Hepatic stellate cell (primary cell): ENCODE measurements at places on chromosomes 5 and 9.

DNA sequence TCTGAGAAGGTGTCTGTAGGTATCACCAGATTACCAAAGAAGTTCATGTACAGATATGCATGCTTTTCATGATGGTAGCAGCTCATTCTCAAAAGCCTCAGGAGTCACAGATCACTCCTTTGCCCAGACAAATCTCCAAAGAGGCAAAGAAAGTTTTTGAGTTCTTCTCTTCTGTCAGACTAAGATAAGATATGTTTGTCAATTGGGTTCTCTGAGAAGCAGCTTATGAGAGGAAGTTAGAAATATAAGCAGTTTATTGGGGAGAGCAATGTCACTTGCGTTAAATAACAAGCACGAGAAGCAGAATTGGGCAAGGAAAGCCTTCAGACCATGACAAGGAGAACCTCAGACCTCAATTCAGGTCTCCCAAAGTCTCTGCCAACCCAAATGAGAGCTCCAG lies 219.2 kb upstream of the KLF4 start:
- DNase-seq, result no peak

DNA sequence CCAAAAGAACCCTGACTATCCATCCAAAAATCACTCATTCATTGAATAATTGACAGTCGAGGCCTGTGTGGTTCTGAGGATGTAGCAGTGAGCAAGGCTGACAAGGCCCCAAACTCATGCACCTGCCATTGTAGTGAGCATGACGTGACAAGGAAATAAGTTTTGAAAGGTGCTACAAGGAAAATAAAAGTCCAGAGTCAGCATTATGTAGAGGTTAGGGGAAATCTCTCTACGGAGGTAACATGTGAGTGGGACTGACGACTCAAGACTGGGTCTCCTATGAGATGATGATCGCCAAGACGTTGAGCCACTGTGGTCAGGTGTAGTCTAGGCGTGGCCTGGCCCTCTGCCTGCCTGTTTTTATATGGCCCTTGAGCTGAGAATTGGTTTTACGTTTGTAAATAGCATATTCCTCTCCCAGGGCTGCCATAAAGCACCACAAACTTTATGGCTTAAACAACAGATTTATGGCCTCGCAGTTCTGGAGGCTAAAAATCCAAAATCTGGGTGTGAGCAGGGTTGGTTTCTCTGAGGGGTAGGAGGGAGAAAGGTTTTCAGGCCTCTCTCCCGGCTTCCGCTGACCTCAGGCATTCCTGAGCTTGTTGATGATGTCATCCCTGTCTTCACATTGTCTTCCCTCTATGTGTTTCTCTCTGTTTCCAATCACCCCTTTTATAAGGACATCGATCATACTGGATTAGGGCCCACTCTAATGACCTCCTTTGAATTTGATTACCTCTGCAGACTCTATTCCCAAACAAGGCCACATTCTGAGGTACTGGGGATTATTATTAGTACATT lies 206.4 kb upstream of the EGFLAM start:
- DNase-seq, result no peak

DNA sequence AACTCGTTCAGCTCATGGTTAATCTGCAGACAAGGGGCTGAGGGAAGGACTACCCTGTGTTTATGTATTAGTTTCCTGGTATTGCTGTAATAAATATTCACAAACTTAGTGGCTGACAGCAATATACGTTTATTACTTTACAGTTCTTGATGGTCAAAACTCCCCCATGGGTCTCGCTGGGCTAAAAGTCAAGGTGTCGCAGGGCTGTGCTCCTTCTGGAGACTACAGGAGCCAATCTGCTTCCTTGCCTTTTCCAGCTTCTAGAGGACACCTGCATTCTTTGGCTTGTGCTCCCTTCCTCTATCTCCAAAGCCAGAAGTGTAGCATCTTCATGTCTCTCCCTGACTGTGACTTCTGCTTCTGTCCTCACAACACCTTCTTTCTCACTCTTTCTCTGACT lies 653.8 kb upstream of the RIOK2 start:
- DNase-seq, result no peak

- no peak for DNase-seq
Observed at GRCh38 chr5:6488021-6488420, 39.4 kb downstream of the UBE2QL1 start.

GRCh38 chr9:126157423-126157822 lies 169.2 kb upstream of the MVB12B start:
- DNase-seq, result no peak

DNA sequence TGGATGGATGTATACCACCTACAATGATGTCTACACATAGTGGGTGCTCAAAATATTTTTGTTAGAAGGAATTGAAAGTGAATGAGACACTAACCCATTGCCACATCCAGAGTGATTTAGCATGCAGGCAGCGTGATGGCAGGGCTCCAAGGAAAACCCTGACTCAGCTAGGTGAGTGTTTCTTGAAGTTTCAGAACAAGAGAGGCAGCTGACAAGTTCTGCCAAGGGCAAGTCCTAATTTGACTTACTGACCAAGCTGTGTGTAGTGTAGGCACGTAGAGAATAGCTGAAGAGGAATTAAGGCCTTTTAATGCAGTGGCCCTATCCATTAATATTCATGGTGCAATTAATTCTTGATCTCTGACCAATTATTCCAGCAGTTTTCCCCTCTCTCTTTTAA lies 107.8 kb upstream of the ATP10B start:
- no peak for DNase-seq

DNA sequence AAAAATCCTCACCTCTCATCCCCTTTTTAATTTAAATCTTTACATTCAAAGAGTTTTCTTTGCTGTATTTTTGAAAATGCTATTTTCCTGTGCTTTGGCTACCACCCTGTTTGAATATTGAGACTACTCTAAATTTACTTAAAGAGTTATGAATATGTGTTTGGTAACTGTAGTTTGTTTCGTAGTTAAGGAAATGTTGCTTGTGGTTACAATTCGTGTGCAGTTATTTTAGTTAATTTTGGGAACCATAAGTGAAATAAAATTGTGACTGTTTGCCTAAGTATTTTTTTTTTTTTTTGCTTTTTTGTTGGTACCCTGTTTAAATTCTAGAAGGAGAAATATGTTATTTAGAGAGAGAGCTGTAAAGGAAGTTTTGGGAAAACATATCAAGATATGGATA lies 78.7 kb downstream of the XRCC4 start:
- no peak for DNase-seq

GRCh38 chr9:18056993-18057369 lies 417.0 kb upstream of the ADAMTSL1 start:
- no peak for DNase-seq

GRCh38 chr5:113202287-113202686 lies 225.7 kb downstream of the DCP2 start:
- no peak for DNase-seq

DNA sequence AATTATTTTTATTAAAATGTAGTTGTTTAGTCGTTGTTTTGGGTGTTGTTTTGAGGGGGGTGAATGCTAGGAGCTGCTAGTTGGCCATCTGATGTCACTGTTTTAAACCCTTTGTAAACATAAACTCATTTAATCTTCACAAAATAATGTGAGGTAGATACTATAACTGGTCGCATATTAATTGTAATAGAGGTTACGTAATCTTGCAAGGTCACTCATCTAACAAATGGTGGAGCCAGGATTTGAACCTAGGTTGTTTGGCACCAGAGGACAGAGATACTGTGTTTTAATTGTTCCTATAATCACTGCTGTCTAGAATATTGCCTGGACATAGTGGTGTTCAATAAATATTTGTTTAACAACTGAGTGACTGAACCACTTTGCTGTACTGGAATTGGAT lies 54.4 kb downstream of the LRRTM2 start:
- DNase-seq, result no peak

DNA sequence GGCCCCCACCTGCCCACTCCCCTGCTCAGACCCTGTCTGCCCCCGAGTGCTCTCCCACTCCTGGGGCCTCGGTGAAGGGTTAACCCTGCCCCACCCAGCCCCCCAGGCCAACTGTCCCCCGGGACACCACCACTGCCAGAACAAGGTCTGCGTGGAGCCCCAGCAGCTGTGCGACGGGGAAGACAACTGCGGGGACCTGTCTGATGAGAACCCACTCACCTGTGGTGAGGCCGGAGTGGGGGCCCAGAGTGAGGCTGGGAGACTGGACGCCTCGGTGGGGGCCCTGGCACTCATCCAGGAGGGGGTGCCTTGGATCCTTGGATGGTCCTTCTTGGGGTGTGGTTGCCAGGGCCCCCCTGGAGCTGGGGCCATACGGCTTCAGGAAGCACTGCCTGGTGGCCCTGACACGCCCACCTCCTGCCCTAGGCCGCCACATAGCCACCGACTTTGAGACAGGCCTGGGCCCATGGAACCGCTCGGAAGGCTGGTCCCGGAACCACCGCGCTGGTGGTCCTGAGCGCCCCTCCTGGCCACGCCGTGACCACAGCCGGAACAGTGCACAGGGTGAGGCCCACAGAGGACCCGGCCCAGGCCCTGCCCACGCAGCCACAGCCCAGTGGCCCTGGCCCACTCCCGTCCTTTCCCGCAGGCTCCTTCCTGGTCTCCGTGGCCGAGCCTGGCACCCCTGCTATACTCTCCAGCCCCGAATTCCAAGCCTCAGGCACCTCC lies 2.1 kb downstream of the MAMDC4 start:
- DNase-seq, result no peak

GRCh38 chr5:93092349-93093105 lies 488.5 kb downstream of the NR2F1-AS1 start:
- DNase-seq, result no peak

DNA sequence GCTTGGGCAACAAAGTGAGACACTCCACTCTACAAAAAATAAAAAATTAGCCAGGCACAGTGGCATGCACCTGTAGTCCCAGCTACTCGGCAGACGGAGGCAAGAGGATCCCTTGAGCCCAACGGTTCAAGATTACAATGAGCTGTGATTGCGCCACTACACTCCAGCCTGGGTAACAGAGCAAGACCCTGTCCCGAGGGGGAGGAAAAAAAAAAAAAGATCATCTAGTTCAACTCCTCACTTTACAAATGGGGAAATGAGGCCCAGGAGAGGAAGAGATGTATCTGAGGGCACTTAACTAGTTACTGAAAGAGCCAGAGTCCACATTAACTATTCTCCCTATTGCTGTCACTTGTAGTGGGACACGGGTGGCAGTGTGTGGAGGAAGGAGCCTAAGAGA lies 13.8 kb downstream of the PDCL start:
- no peak for DNase-seq

GRCh38 chr5:119174578-119175163 lies 103.8 kb downstream of the DMXL1 start:
- DNase-seq, result no peak

GRCh38 chr5:180157866-180158265 lies 51.1 kb downstream of the RASGEF1C start:
- DNase-seq, result no peak

- DNase-seq, result no peak
Observed at GRCh38 chr5:147804334-147804733, 21.8 kb upstream of the JAKMIP2 start.

- no peak for DNase-seq
Observed at GRCh38 chr9:13974891-13975290, 339.1 kb downstream of the NFIB start.

DNA sequence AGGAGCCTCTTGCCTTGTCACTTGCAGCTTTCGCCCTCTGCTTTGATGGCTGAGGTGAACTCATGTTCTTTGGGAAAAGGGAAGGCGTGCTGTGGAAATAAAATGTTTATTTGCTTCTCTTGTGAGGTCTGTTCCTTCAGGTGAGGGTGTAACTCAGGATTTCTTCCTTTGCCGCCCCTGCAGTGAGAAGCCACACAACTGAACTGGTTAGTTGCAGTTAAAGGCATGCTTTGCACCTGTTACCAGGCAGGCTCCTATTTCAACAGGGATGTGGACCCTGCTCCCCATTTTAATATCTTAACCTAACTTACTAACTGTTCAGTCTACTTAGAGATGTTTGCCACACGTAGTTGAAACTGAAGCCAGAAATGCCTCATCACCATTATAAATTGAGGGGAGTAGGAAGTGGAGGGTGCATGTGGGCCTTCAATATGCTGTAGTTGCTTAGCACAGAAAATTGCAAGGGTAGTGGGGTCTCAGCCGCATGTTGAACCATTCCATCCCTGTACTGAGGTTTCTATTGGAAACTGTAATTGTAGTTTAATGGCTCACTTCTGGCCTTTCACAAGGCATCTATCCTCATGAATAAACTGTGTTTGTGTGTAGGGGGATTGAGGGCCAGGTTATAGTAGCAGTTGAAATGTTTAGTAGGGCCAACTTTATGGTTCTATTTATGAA lies 7.9 kb downstream of the RACK1 start:
- DNase-seq, result no peak

DNA sequence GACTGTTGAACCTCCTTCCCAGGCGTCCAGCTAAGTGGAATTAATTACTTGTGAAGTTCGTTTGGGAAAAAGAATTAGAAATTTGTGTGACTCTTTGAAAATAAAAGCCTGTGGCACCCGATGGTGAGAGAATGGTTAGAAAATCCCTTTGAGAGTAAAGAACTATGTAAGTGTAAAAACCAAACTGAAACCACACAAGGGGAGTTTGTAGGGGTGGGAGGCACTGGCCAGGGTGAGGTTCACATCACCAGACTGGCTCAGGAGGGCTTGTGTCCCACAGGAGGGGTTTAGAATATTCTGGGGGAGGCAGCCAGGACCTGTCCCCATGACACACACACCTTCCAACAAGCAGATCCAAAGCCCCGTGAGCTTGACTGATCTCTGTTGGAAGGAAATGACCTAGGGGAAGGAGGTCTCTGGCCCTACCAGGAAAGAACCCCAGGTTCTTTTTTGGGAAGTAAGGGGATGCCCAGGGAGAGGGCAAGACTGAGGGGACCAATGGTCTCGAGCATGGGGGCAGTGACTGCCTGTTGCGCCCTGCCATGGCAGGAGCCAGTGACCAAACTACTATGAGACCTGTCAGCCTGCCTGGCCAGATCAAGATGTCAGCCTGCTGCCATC lies 4.3 kb downstream of the SPATA24 start:
- DNase-seq, result no peak

- DNase-seq, result no peak
Observed at GRCh38 chr5:86757824-86758223, 140.1 kb downstream of the COX7C start.

GRCh38 chr9:107667231-107668070 lies 177.9 kb upstream of the KLF4 start:
- no peak for DNase-seq
